ENCODE measurements at places on chromosomes 4 and X. TPM values are rescaled to one million over a fixed set of nuclear protein-coding genes. Genes with fewer than 3 reads are reported as not detected.

Gene PNMA6A
- total RNA-seq, result 0.25 TPM

Gene PTPN13
- total RNA-seq, result 3.9 TPM

Gene SLC25A4
- total RNA-seq, result 4.1 TPM

Gene SH3D19
- total RNA-seq, result not detected

- DNase-seq, result no peak
These were observed 76.7 kb downstream of the TMEM131L start for GRCh38 chr4:153542834-153543233.

GRCh38 chr4:80264352-80264647 lies 2.2 kb upstream of the FGF5 start:
- DNase-seq, result no peak
